ENCODE measurements at places on chromosomes 11 and 22.

DNA sequence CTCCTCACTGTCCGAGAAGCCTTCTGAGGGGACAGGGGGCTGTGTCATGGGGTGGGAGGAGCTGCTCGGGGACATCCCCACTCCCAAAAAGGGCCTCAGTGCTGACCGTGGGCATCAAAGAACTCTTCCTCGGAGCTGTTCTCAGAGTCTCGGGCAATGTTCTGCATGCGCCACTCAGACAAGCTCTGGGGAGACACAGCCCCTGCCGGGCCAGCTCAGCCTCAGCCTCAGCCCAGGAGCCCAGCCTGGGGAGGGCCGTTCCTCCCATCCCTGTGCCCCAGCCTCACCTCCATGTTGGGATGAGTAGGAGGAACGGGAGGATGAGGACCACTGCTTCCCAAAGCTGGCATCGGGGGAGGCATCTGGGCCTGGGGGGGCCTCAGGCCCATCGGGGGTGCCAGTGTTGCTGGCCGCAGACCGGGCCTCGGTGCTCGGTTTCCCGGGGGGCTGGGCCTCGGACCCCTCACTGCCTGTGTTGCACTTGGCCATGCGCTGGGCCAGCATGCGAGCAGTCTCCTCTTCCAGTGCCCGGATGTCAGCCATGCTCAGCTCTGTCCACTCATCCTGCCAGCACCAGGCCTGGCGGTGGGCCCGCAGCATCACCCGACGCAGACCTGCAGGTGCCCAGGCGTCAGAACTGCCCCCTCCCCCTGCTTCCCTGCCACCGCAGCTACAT, 5.2 kb downstream of the PITPNM1 start:
- DNase-seq: no peak

DNA sequence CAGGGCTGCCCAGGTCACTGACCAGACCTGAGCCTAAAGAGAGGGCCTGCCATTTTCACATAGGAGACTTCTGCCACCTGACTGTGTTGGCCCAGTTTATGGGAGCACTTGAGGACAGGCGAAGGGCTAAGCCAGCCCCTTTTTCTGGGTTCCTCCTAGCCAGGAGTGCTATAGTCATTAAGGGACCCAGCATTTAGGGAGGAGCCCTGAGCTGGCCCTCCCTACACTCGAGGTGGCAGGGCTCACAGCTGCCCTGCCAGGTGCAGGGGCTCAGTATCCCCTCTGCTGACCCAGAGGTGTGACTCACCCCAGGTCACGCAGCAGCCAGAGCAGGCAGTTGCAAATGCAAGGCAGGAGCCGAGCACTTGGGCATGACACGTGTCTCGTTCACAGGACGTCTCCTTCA, 86.3 kb upstream of the CRYBB3 start:
- no peak for DNase-seq

GRCh38 chr11:14672635-14673034, 29.0 kb downstream of the PDE3B start:
- peak; percentile 11 for DNase-seq

GRCh38 chr11:73291196-73291595, 16.9 kb upstream of the ARHGEF17 start:
- DNase-seq: no peak

GRCh38 chr22:44646668-44647067, 55.3 kb upstream of the PRR5 start:
- no peak for DNase-seq

GRCh38 chr11:117769533-117769932, 27.5 kb downstream of the DSCAML1 start:
- DNase-seq: no peak

- DNase-seq: peak; percentile 82
Measured at GRCh38 chr11:88337987-88338668, 592 bp upstream of the CTSC start.

DNA sequence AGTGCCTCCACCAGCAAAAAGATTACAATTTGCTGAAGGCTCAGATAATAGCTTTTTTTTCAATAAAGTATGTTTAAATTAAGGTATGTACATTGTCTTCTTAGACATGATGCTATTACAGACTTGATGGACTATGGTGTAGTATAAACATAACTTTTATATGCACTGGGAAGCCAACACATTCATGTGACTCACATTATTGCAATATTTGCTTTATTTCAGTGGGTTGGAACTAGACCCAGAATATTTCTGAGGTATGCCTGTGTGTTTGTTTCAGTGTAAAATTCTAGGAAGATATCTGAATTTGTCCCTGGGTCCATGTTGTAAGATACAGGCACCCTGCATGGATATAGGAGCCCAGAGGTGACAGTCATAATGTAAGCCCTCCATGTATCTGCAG, 120.0 kb upstream of the BDNF start:
- DNase-seq: peak; percentile 47

- no peak for DNase-seq
Measured at GRCh38 chr11:2205981-2206690, 34.5 kb upstream of the TH start.

- no peak for DNase-seq
Measured at GRCh38 chr11:74355626-74356025, 42.6 kb downstream of the PGM2L1 start.

- no peak for DNase-seq
Measured at GRCh38 chr11:1622086-1622485, at the start of gene KRTAP5-4. TSS of gene KRTAP5-4 (minus strand) at chr11:1622138. CDS start at chr11:1622093, 45 bp downstream.

- no peak for DNase-seq
Measured at GRCh38 chr11:8690374-8691342, 8.1 kb downstream of the RPL27A start.

DNA sequence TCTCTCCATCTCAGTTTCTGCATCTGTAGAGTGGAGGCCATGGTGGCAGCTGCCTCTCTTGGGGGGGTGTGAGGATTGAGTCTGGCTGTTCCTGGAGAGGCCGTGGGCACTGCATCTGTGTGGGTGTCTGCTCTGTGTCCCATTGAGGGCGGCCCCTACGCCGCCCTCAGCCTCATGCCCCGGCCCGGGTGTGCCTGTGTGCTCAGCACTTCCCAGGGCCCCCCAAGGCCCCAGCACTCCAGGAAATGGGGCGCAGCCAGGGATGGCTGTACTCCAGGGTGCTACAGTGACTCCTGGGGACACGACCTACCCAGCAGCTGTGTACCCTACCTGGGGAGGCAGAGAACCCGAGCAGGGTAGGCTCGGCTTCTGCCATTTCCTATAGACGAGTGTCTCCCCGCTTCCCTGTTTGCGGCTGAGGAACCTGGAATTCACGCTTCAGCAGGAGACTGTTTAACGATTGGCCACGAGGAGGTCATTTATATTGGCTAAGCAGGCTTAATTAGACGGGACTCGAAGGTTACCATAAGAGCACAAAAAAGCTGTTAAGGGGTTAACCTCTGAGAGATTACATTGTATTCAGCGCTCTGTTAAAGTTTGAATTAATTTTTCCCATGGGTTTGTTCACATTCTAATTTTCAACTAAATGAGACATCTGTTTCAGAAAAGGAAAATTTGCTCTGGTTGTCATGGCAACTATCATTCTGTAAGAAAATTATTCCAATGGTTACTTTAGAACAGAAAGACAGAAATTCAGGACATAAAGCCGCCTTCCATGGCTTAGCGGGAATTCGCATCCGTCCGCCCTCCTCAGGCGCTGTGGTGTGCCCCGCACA, 76.4 kb downstream of the MPPED1 start:
- DNase-seq: no peak

- DNase-seq: peak; percentile 62
Measured at GRCh38 chr11:15327786-15328231, 213.1 kb downstream of the INSC start.

- DNase-seq: no peak
Measured at GRCh38 chr22:36419912-36420882, 32.4 kb upstream of the MYH9 start.

DNA sequence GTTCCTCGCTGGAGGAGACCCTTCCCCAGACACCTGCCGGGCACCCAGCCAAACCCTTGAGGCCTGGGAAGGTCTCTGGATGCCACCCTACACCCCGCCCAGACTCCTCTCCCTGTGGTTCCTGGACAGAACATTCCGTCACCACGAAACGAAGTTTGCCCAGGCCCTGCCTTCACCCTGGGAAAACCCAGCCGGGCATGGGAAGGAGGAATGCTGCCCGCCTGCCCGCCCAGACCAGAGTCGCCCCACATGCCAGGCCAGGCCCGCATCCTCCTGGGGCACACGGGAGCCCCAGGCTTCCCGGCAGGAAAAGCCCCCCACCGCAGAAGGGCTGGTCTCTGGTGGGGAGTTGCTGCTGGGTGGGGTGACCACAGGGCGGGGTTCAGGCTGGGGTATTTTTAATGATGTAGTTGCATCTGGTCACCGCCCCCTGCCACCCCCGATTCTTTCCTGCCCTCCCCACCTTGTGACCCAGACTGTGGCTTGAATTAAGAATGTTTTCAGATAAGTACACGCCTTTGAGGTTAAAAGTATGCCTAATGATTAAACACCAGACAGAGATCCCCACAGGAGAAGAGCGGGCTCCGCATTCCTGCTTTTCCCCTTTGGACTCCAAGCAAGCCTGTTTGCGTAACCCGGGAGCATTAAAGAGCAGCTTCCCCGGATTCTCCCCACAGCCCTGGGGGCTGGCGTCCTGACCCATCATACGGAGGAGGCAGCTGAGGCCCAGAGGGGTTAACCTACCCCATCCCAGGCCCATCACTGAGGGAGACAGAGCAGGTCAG, 44.6 kb upstream of the PPARA start:
- DNase-seq: peak; percentile 27

DNA sequence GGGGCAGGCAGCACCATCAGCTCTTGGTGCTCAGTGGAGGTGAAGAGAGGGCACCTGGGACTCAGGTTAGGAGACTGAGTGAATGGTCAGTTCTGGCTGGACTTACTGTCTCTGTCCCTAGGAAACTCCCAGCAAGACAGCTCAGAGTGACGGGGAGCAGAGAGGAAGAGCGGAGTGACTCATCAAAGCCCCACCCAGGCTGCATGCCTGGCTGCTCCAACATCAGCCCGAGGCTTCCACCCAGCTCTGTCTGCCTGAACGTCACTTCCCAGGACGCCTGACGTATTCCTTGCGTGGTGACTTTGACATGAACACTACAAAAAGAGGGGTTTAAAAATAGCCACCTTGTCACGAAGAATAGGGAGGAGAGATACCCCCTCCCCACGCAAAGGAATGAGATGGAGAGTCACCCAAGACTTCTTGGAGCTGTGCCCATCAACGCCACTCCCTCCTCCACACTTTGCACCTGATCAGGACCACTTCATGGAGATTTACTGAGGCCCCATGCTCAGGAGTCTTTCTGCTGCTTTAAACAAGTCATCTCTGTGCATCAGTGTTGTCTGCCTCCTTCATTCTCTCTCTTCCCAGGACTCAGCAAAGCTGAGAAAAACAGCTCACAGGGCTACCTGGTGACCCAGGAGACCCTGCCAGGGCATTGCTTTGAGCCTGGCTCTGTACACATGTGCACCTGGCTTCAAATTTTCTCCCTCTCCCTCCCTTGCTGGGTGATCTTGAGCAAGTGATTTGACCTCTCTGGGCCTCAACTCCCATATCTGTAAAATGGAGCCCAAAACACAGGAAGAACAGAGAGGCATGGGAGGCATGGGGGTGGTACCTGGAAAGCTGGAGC, 83.1 kb downstream of the MN1 start:
- peak; percentile 97 for DNase-seq

DNA sequence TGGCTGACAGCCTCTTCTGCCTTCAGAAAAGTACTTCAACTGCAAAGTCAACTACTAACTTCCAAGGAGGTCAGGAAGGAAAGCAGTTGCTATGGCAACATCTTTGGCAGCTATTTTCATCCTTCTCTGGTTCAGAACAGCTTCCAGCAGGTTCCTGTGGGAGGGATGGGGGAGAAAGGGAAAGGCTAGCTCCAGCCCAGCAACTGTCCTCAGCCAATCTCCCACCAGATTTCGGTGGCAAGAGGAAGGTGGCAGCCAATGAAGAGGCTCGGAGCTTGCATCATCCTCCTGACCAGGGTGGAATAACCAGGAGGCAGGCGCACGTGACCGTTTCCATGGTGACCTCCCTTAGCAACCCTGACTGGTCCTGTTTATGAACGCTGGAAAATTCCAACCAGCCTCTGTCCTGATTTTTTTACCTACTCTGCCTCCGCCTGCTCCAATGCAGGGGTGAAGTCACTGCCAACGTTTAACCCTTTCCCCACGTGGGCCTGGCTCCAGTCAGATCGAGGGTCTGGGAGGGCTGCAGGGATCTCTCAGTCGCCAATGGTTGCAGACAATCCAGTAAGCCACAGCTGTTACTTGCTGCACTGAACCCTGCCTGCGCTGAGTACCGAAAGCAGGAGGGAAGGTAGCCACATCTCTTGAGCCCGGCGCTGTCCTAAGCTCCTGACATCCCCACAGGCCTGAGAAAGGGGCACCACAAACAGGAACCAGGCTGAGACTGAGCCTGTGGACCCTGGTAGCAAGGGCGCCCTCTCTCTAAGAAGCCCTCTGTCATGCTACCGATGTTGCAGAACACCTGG, 11.2 kb upstream of the MALAT1 start:
- DNase-seq: peak; percentile 100

- no peak for DNase-seq
Measured at GRCh38 chr11:116718955-116719501, 53.8 kb downstream of the BUD13 start.

DNA sequence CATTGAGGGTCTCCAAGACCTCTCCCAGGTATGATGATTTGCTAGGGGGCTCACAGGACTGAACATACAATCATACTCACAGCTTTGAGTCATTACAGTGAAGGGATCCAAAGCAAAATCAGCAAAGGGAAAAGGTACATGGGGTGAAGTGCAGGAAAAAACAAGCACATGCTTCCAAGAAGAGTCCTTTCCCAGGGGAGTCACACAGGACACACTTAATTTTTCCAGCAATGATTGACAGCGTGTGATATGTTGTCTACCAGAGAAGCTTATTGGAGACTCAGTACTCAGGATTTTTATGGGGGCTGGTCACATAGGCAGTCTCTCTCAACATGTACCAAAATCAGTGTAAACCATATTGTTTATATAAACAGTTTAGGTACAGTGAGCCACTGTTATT, 25.3 kb downstream of the CUL5 start:
- no peak for DNase-seq

DNA sequence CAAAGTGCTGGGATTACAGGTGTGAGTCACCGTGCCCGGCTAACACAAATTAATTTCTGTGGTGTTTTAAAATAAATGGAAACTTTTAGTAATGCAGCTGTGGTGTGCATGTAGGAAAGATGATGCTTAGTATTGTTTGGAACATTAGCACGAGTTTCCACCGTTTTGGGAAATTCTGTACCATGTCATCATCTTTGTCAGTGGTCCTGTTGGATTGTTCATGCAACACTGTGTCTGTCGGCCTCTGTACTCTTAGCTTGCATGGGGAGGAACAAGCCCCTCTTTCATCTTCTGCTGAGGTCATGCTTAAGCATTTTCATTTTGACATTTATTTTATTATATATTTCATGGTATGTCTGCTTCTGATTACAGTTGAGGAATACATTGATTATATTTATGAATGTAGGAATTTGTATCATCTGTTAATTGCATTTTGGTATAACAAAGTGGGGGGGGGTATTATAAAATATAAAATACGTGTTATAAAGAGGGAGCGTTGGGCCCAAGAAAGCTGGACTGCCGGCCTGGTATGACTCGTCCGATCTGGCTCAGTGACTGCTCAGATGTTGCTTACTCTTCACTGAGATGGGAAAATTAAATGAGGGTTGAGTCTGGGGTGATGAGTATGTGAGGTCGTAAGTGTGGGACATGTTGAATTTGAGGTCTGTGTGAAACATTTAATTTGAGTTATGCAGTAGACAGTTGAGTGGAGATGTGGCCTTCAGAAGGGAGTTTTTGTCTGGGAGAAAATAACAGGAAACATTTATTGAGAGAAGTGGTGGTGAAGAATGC, 28.7 kb downstream of the CECR2 start:
- DNase-seq: no peak

Data from adipocyte (in vitro differentiated cells).